Epithelial cell of umbilical artery (primary cell): ENCODE measurements at places on chromosomes 3 and 15. TPM values are rescaled to one million over a fixed set of nuclear protein-coding genes. Genes with fewer than 3 reads are reported as not detected.

SKOR1 gene
- under 0.01 TPM in 1 of 2 replicates, not detected in the other for total RNA-seq

EPB42 gene
- not detected in 2 replicates for total RNA-seq

ALG1L2 gene
- total RNA-seq = not detected in 2 replicates

PRR20G gene
- not detected in 2 replicates for total RNA-seq

PTPRG gene
- total RNA-seq = 20.1 and 25.3 TPM in 2 replicates

CD47 gene
- 66.9 and 134 TPM in 2 replicates for total RNA-seq

SLC24A5 gene
- total RNA-seq = under 0.01 TPM in 1 of 2 replicates, not detected in the other

SNTN gene
- total RNA-seq = not detected in 2 replicates

SLC25A36 gene
- total RNA-seq = 39.6 and 90.0 TPM in 2 replicates

SPESP1 gene
- 3.0 and 4.9 TPM in 2 replicates for total RNA-seq

TIPIN gene
- total RNA-seq = 13.6 and 22.6 TPM in 2 replicates

SLC9C1 gene
- not detected in 2 replicates for total RNA-seq

TMEM212 gene
- total RNA-seq = under 0.01 TPM in 1 of 2 replicates, not detected in the other

ROPN1 gene
- total RNA-seq = not detected in 2 replicates

SLC51A gene
- total RNA-seq = not detected in 2 replicates
